ENCODE measurements at places on chromosomes 5 and 9.

DNA sequence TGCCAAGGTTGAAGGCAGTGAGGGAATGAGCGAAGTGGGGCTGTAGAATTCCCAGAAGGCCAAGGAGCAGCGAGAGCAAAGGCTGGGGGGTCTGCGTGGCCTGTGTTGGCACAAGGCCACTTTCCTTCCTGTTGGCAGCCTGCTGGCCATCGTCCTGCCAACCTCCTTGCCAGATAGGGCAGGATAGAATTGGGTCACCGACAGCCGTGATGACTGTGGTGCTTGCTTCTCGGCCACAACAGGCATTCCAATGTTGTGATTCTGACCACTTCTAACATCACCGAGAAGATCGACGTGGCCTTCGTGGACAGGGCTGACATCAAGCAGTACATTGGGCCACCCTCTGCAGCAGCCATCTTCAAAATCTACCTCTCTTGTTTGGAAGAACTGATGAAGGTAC is 18.9 kb downstream of the TRIP13 start:
- DNase-seq: no peak

DNA sequence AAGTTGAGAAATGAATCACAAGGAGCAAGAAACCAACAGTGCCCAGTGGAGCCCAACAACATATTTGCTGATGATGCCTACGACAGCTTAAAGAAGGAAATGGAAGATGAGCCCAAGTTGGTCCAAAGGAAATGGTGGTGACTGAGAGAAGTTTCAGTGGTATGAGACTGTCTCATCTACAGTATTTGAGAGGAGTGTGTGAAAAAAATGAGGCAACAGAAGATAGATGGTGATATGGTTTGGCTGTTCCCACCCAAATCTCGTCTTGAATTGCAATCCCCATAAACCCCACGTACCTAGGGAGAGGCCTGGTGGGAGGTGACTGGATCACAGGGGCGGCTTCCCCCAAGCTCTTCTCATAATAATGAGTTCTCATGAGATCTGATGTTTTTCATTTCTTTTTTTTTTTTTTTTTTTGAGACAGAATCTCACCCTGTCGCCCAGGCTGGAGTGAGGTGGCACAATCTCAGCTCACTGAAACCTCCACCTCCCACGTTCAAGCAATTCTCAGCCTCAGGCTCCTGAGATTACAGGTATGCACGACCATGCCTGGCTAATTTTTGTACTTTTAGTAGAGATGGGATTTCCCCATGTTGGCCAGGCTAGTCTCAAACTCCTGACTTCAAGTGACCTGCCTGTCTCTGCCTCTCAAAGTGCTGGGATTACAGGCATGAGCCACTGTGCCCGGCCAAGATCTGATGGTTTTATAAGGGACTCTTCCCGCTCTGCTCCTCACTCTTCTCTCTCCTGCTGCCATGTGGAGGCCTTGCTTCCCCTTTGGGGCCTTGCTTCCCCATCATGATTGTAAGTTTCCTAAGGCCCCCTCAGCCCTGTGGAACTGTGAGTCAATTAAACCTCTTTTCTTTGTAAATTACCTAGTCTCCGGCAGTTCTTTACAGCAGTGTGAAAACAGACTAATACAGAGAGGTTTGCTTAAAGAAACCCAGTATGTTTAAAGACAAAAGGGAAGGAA is 30.2 kb downstream of the EFCAB9 start:
- peak; percentile 27 for DNase-seq

DNA sequence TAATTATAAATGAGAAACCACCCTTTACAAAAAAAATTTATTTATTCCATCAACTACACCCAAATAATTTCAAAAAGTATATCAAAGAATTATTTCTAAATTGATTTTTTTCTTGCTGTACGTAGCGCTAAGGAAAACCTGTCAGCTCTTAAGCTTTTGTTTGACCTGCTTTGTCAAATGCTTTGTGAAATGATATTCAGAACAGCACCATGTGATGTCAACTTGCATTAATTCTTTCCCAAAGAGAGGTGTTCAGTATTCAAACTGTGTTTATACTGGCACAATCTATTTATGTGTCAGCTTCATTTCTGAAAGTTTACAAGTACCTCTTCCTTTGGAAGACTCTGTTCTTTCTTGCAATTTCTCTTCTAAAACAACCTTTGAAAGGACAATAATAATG is 12.0 kb upstream of the ARSB start:
- no peak for DNase-seq

DNA sequence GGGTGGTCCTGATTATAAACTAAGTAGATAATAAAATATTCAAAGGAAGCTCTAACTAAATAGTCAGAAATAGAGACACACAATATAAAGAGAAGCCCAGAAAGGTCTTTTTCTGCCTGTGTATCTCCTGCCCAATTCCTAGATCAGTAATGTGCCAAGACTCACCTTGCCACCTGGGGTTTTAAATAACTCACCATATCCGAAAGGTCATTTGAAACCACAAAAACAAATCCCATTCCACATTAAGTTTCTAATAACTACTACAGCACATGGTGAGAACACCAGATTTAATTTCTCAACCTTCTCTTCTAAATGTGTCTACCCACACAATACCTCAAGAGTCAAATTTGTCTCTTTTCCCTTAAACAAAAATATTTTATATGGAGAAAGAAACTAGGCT is 75.2 kb downstream of the ZNF608 start:
- no peak for DNase-seq

DNA sequence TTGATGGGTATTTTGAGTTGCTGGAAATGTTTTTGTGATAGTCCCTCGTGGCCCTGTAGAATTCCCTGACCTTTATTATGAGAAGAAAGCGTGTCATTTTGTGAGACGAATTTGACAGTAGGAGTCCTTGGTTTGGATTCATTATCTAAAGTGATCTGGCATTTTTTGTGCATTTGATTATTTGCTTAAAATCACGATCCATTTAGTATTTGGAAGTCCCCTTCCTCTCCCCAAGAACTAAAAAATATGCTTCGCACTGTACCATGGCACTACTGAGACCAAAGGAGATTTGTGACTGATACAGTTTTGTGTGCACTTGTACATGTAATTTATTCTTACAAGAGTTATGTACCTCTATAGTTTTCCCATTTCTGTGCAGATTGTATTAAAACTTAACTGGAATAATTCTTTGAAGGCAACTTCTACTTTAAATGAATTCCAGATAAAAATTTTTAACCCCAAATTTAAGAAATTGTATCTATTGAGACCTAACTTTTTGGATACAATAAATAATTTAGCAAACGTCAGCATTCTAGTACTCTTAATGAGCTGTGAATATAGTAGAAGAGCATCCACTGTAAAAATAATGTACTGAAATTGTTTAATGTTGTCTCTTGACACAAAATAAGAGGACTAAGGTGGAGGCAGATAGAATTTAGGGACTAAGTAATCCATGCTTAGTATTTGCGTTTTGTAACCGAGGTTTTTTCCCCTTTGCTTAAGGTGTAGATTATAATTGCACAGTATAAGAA is 2.1 kb downstream of the MAP3K1 start:
- no peak for DNase-seq

DNA sequence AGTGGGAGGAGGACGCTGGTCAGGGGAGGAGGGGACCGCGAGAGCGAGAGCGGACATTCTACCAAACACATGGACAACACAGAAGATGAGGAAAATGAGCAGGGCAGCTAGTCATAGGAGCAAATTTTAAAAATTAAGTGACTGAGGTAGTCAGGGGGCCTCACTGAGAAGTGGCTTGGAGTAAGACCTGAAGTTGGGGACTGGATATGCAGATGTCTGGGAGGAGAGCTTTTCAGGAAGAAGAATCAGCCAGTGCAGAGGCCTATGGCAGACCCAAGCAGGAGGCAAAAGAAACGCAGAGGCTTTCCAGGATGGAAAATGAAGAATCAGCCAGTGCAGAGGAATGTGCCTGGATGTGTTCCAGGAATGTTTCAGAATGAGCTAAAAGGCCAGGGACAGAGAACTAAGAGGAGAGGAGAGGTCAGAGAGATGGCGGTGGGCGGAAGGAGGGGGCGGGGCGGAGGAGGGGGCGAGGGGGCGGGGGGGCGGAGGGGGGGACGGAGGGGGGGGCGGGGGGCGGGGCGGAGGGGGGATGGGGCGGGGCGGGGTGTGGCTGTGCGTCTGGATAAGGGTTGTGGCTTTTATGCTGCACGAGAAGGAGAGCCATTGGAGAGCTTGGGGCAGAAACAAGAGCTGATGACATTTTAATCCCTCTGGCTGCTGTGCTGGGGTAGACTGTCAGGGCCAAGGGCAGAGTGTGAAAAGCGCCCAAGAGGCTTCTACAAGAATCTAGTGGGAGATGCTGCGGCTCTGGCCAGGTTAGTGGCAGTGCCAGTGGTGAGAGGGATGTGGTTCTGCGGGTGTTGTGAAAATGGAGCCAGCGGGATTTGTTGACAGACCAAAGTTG is 129.6 kb downstream of the KCNIP1 start:
- DNase-seq: no peak

- no peak for DNase-seq
Measured at GRCh38 chr5:51810592-51810991, 427.3 kb downstream of the ISL1 start.

DNA sequence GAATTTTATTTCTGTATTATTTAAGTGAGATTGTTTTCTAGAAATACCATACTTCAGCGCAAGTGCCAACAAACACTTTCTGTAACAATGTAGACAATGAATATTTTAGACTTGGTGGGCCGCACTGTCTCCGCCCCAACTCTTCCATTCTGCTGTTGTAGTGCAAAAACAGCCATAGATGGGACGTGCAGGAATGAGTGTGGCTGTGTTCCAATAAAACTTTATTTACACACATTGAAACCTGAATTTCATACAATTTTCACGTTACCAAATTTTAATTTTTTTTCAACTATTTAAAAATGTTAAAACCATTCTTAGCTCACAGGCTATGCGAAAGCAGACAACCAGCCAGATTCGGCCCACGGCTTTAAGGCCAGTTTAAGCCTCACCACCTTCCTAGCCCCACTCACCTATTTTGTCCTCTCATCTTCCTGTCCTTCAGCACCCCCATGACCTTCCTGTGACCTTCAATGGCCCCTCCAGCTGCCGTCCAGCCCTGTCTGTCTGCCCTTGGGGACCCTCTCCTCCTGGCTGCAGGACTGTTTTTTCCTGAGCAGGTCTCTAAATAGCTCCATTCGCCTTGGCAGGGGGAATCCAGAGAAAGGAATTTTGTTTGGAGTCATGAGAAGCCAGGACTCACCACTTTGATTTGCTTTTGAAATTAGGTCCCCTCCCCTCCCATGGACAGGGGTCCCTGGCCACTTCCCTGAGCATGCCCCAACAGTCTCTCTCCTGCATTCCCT is 11.2 kb upstream of the ANXA6 start:
- DNase-seq: no peak

DNA sequence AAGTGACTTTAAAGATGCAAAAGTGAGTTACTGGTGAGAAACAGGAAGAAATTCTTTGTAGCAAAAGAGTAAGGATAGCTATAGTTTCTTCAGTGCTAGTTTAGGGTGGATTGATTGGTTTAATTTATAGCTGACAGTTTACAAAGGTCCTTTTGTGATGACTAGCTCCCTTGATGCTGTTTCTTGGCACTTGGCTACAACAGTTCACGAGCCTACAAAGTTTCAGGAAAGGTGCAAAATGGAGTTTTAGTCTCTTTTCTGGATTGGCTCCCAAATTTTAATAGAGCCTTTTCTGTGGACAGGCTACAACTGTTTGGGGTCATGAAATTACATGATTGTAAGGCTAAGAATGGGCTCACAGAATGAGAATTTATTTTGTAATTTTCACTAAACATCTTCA is 40.9 kb upstream of the BNIP1 start:
- DNase-seq: no peak

DNA sequence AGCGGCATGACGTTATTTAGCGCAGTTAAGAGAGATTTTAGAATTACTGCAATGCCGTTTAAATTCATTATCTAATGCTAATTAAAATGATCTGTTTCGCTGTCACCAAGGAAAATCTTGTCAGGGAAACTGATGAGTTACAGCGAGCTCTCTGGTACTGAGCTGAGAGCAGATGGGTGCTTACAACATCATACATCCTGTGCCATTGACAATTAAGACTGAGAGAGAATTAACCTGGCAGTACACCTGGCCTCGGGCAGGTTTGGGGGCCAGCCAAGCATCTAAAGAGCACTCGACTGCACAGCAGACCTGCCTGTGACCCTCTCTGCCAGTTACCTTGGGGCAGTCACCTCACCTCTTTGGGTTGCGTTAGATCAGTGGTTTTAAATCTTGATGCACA is 55.0 kb downstream of the PUM3 start:
- no peak for DNase-seq

- DNase-seq: no peak
Measured at GRCh38 chr5:111942661-111943401, 185.8 kb upstream of the NREP start.

GRCh38 chr5:151007430-151008209 is 12.8 kb upstream of the GPX3 start:
- DNase-seq: no peak

GRCh38 chr9:127697575-127697974 is 9.2 kb upstream of the CFAP157 start:
- DNase-seq: no peak

GRCh38 chr5:118592229-118593002 is 395.9 kb downstream of the DTWD2 start:
- DNase-seq: no peak

GRCh38 chr5:55427157-55427556 is 107.6 kb downstream of the PLPP1 start:
- DNase-seq: no peak

GRCh38 chr9:92679413-92680165 is 9.7 kb upstream of the IPPK start:
- no peak for DNase-seq

DNA sequence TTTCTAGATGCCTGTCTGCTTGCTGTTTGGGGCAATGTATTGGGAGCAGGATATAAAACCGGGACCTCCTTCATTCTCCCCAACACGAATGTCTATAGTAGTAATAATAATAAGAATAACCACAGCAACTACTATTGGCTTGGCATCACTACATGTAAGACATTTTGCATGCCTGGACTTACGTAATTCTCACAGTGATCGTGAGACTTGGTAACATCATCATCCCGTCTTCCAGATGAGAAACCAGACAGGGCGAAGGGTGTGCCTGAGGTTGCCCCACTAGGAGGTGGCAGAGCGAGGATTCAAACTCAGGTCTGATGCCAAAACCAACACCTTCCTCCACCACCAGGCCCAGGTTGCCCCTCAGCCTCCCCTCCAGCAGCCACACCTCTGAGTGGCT is 185.1 kb downstream of the RGS3 start:
- DNase-seq: no peak

- DNase-seq: no peak
Measured at GRCh38 chr5:168467755-168468330, 18.4 kb upstream of the RARS1 start.

- no peak for DNase-seq
Measured at GRCh38 chr9:116877072-116877471, 190.0 kb downstream of the TRIM32 start.

- no peak for DNase-seq
Measured at GRCh38 chr9:35690614-35691333, 1.0 kb upstream of the TPM2 start.

DNA sequence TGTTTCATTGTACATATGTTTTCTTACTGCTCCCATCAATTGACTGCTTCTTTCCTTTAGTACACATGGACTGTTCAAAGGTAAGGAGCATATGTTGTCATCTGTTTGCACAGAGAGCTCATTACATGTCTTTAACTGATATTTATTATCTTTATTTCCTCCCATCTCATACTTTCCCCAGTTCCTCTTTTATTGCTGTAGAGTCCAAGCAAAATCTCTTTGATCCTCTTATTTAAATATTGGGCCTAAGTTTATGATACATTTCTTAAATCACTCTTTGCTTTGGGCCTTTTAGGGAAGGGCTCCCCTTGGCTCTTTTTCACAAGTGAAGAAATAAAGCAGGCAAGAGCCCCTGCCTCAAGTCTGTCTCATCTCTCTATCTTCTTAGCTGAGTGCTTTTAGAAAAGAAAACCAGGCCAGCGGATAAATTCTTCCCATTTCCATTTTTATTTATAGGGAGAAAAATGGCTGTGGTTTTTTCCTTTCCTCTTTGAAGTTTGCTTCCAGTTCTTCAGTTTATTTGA is 152.4 kb downstream of the DOCK2 start:
- DNase-seq: no peak

Data from stimulated activated CD4-positive, alpha-beta T cell treated with anti-CD3 and anti-CD28 coated beads, Interleukin-1b, Interleukin-23, amount 100 ng/mL, for 4 hours (primary cell).